ENCODE measurements at places on chromosomes 2 and 18.

- no peak for DNase-seq
Measured at GRCh38 chr18:12765126-12765525, 62.3 kb downstream of the PSMG2 start.

- DNase-seq: no peak
Measured at GRCh38 chr2:72988726-72989273, 71.5 kb downstream of the EMX1 start.

GRCh38 chr2:136005462-136006196 is 20.2 kb upstream of the DARS1 start:
- DNase-seq: no peak

GRCh38 chr18:68796936-68797690 is 767 bp upstream of the CCDC102B start:
- no peak for DNase-seq

GRCh38 chr2:184072470-184072869 is 525.9 kb upstream of the ZNF804A start:
- no peak for DNase-seq

DNA sequence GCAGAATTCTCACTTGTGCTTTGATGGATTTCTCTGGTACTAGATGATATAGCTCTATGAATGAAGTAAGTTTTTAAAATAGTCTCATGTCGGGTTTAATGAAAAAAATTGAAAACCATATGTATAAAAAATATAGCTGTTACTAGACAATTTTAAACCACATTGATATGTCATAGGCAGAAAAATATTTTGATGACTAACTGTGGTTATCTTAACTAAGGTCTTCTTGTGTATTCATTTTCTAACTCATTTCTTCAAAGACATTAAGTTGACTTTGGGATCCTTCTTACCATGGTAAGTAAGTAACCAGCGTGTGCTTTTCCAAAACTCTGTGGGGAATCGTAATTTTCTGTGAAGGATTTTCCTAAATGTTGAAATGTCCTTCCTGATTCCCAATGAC is 160.9 kb upstream of the COL3A1 start:
- no peak for DNase-seq

GRCh38 chr2:73004466-73004865 is 67.0 kb downstream of the SFXN5 start:
- DNase-seq: no peak

- DNase-seq: no peak
Measured at GRCh38 chr18:74196220-74197119, 48.1 kb downstream of the TIMM21 start.

DNA sequence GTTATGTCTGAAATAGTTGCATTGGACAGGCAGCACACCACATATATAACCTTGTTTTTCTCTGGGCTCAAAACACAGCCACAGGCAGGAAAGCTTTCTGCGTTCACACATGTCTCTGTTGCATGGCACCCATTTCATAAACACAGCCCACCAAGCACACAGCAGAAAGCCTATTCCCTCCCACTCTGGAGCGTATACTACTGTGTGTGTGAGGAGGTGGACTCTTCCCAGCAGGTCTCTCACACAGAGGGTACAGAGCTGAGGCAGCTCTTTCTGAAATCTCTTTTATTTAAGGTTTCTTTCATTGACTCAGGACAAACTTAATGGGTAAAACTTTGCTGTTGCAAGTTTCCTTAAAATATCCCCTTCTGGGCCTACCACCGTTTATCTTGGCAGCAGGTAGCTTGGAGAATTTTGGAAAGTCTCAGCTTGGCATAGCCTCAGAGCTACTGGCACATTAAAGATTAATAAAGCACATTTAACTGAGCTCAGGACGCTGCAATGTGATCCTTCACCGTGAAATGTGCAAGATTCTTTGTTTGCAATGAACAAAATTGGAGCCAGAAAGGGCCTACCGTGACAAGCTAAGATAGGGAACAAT is 105.1 kb upstream of the NCKAP5 start:
- DNase-seq: no peak

GRCh38 chr2:108565778-108566375 is 31.6 kb downstream of the LIMS1 start:
- DNase-seq: no peak

DNA sequence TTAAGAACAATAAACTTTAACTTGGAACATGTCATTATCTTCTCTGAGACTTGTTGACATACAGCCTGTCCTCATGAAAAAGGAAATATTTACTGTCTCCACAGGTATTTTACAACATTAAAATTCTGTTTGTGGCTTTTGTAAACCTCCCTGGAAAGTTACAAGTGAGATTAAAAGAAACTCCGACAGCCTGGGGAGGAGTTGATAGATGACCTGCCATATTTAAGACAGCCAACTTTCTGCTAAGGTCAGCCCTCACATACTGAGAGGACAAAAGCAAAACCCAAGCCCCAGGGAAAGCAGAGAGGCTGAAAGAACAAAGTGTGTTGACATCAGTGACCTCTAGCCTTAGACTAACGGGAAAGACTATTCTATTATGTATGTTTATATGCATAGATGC is 350.2 kb downstream of the RIT2 start:
- no peak for DNase-seq

- DNase-seq: no peak
Measured at GRCh38 chr2:25032094-25032493, 9.8 kb upstream of the EFR3B start.

- no peak for DNase-seq
Measured at GRCh38 chr2:217970206-217970605, 32.6 kb downstream of the TNS1 start.

GRCh38 chr2:100786297-100786658 is 33.7 kb upstream of the NPAS2 start:
- no peak for DNase-seq

DNA sequence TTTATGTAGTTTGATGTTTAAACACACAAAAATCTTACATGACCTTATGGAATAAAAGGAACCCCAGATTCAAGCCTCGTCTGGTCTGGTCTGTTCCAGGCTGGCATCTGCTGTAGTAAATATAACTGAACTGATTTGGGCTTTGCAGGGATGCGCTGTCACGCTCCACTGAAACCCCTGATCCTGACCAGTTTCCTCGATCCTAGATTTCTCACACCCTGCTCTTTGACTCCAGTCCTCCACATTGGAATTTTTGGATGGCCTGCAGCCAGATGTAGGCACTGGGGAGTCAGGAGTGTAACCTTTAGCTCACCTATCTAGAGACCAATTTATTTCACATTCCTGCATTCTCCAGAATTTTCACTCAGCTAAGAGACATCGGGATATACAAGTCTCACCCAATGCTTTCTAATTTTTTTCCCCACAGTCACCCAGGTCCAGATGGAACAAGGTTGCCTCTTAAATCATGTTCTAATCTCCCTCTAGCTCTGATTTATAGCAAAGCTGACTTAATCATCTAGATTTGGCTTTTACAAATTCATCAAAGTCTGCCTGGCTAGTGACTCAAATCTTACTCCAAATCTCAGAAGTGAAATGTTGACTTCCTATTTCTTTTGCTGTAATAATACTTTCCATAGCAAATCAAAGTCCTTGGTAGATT is 219.6 kb downstream of the CD226 start:
- DNase-seq: no peak

DNA sequence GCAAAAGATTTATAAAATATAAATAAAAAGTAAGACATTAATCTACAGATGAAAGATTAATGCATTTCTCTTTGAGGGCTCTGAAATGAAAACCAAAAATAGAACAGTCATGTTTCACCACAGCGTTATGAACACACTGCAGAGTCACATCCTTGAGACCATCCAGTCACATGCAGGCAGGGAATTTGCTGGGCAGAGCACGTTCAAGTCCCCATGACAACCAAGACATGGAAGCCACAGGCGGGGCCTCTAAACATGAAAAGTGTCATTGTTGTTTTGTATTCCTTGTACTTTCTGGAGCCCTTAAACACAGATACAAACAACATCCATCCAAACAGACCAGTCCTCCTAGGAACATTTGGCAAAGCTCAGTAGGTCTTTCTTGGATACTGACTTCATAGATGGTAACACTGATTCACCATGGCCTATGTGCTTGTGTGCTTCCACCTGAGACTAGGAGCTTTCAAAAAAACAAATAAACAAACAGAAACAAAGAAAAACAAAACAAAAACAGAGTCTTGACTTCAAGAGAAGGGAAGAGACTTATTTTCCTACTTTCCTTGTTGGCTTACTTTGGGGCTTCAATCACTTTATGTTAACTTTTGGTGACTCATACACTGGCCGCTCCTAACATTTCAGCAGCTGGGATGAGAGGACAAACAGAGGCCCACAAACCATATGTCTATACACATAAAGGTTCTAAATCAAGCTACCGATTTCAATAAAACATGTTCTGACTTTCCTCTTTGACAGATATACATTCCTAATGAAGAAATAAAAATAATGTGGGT is 99.5 kb upstream of the CCDC85A start:
- no peak for DNase-seq

GRCh38 chr2:120989512-120990441 is 254.1 kb downstream of the GLI2 start:
- DNase-seq: no peak
